Endothelial cell (in vitro differentiated cells): ENCODE measurements at places on chromosomes 2 and 18. TPM values are rescaled to one million over a fixed set of nuclear protein-coding genes. Genes with fewer than 3 reads are reported as not detected.

B3GNT7 gene
- 5.3 TPM for total RNA-seq

ICOS gene
- total RNA-seq, result not detected

BOK gene
- total RNA-seq, result 110 TPM

KATNAL2 gene
- 7.9 TPM for total RNA-seq

DNA sequence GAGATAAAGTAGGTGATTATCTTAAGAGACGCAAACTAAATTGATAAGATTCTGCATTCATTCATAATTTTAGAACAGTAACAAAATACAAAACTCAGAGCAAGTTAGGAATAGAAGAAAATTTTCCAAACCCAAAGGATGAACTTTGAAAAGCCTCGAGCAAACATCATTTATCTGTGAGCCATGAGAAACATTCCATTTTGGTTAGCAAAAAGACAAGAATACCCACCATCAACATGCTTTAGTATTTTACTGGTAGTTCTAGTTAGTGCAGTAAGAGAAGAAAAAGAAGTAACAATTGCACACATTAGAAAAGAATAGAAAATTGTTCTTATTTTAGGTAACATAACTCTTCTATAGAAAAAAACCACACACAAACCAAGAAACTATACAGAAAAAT is 291.3 kb upstream of the TCF4 start:
- no peak for DNase-seq

- DNase-seq, result no peak
Measured at GRCh38 chr2:108194409-108195132, 45.2 kb upstream of the SULT1C3 start.

- no peak for DNase-seq
Measured at GRCh38 chr18:42508683-42509296, 553.8 kb downstream of the PIK3C3 start.

DNA sequence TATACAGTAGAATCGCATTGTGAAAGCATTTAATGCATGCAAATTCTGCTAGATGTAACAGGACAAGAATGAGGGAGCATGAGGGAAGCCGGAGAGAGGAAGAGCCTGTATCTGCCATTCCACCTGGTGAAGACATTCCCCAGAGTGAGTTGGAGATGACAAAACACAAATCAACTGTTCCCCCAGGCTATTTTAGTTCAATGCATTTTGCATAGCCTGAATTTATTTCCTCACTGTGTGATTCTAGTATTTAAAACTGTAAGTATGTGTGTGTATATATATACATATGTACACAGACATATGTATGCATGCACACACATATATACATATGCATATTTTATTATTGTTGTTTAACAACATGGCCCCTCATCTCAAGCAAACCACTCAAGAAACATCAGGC is 54.7 kb downstream of the CCDC68 start:
- DNase-seq, result no peak

DNA sequence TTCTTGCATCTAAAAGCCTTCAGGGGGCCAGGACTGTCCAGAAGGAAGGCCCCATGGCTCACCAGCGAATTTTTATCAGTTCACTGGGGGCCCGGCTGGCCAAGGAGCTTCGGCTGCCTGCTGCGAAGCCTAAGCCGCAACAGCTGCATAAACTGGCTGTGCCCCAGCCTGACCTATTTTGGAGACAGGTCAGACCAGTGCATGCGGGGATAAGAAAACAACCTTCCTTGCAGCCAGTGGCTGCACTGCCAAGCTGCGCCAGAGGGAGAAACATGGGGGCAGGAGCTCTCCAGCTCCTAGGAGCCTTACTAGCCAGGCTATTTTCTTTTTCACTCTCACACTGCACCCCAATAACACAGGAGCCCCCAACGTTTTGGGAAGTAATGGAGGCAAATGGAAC is 15.2 kb downstream of the PAX3 start:
- no peak for DNase-seq

- no peak for DNase-seq
Measured at GRCh38 chr2:222732489-222733178, 61.2 kb downstream of the MOGAT1 start.

DNA sequence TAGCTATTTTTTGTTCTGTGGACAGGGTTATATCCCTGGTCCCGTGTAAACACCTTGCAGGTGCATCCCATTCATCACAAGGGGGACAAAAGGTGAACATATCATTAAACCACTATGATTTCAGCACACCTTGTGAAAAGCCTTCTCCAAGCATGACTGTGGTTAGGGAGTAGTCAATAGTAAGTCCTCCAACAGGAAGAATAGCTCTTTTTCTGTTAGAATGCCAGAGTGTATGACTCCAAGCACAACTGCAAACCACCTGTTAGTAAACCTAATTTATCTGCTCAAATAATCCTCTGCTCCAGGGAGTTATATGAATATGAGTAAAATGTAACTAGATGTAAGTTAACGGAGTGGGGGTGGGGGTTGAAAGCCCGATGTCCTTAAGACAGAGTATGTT is 240.5 kb downstream of the AGPS start:
- no peak for DNase-seq
